G401 (cell line): ENCODE measurements at places on chromosomes 6 and 20. TPM values are rescaled to one million over a fixed set of nuclear protein-coding genes. Genes with fewer than 3 reads are reported as not detected.

DNA sequence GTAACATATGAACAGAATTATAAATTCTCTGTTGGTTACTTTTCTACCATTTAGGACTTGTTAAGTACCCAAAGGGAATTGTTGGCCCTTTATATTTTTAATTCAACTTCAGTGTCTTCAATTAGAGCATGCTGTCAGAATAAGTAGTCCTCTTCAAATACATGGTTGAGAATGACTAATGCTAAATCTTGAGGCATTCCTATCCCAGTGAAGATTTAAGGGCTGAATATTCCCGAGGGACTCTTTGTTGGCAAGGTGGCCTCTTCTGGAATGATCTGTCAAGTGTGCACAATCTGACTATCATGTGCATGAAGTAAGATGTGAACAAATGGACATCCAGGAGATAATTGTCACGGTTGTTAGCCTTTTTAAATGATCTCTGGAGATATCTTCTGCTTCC lies 421.7 kb downstream of the BMP2 start:
- no peak for DNase-seq

Gene DACT2
- total RNA-seq = not detected in 2 replicates

Gene CAPN11
- not detected in 2 replicates for total RNA-seq

DNA sequence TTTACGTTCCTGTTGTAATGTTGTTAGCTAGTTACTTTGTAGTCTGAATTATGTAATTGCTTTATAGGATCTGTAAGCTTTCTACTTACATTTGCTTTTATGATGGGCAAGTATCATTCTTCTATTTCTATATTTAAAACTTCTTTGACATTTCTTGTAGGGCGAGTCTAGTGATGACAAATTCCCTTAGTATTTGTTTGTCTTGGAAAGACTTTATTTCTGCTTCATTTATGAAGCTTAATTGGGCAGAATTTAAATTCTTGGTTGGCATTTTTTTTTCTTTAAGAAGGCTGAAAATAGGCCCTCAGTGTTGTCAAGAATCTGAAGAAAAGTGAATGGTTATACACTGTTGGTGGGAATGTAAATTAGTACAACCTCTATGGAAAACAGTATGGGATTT lies 506.3 kb downstream of the TENT5A start:
- DNase-seq = no peak

DNA sequence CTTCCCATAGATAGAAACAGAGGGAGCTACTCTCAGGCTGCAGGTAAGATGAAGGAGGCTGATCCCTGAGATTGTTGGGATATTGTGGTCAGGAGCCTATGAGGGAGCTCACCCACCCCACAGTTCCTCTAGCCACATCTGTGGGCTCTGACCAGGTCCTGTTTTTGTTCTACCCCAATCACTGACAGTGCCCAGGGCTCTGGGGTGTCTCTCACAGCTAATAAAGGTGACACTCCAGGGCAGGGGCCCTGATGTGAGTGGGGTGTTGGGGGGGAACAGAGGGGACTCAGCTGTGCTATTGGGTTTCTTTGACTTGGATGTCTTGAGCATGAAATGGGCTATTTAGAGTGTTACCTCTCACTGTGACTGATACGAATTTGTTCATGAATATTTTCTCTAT lies 2.8 kb downstream of the HLA-F start:
- no peak for DNase-seq

GRCh38 chr6:154276810-154277628 lies 79.6 kb downstream of the IPCEF1 start:
- peak; percentile 71 for DNase-seq

GRCh38 chr6:7047966-7048365 lies 59.8 kb upstream of the RREB1 start:
- no peak for DNase-seq

- DNase-seq = no peak
These were observed 7.6 kb downstream of the MYB start for GRCh38 chr6:135188718-135189117.

- DNase-seq = peak; percentile 85
These were observed 16.1 kb downstream of the BTN2A1 start for GRCh38 chr6:26473758-26474438.

DNA sequence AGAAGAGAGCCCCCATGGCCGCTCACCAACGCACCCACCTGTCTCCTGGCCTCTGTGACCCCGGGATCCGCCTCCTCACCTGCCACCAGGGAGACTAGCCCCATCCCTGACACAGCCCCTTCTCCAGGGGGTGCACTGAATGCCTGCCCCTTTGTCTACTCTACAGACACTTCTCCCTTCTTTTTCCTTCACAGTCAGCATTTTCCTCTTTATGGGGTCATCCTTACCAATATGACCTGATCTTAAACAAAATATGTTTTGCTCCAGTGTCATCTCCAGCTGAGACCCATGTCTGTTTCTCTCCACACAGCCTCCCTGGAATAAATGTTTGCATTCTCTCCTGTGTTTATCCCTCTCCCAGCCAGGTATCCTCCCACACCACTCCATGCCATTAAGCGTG lies 14.6 kb upstream of the CCR6 start:
- DNase-seq = no peak

Gene NOTCH4
- total RNA-seq = 0.27 and 0.62 TPM in 2 replicates

DNA sequence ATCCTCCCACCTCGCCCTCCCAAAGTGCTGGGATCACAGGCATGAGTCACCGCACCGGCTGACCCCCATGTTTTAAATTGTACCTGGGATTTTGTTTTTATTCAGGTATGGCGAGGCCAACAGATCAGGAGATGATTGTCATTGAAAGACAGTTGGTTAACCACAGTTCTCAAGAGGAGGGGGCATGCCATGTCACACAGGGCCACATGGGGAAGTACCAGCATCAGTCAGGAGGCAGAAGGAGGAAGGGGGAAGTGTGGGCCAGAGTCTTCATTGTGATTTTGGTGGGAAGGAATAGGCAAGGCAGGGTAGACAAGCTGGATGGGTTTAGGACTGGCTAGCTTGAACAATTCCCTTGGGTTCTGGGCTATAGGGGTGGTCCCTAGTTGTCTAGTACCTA lies 9.9 kb upstream of the MMP9 start:
- no peak for DNase-seq

GRCh38 chr20:5008759-5009158 lies 7.4 kb upstream of the SLC23A2 start:
- DNase-seq = no peak

GRCh38 chr20:9110365-9110764 lies 41.5 kb downstream of the PLCB4 start:
- no peak for DNase-seq

DNA sequence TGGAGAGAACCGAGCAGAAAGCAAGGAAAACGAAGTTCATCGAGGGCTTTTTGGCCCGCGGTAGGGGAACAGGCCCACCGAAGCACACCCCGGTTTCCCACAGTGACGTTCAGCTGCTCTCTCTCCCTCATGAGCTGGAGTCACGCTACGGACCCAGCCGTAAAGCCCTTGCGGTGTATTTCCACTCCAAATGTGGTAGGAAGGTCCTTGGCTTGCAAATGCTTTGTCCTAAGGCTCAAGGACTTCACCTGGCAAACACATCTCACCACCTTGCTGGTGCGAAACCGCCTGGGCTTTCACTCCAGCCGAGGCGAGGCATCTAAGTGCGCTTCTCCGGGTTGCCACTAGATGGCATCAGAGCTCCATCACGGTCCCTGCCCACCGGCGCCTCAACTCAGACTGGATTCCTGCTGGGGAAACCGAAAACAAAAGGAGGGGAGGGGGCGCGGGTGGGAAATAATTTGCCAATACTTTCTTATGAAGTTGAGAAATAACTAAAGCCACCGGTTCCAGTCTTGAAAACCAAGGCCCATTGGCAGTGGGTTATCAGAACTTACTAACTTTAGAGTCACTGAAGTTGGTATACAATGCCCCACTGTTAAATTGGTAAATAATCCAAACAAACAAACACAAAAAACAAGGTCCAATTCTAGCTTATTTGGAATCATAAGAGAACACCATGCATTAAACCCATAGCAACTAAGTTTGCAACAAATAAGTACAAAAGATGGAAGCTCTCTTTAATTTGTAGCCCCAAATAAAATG lies 13.4 kb upstream of the FOXC1 start:
- DNase-seq = peak; percentile 76

DNA sequence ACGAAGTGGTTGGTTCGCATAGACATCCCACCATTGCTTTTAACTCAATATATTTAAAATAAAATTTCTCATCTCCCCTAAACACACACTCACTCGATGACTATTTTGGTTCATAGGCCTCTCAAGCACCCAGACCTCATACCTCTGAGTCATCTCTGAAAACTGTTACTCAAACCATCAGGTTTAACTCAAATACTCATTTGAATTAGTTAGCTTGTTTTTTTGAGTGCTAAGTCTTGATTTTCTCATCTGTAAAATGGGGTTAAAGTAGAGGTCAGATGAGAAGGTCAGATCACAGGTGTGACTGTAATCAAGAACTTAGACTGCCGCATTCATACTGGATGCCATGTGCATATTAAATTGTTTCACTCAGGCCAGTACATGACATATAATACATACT lies 243.9 kb upstream of the TENT5A start:
- DNase-seq = no peak

- DNase-seq = no peak
These were observed 372.8 kb upstream of the JARID2 start for GRCh38 chr6:14873101-14873500.

DNA sequence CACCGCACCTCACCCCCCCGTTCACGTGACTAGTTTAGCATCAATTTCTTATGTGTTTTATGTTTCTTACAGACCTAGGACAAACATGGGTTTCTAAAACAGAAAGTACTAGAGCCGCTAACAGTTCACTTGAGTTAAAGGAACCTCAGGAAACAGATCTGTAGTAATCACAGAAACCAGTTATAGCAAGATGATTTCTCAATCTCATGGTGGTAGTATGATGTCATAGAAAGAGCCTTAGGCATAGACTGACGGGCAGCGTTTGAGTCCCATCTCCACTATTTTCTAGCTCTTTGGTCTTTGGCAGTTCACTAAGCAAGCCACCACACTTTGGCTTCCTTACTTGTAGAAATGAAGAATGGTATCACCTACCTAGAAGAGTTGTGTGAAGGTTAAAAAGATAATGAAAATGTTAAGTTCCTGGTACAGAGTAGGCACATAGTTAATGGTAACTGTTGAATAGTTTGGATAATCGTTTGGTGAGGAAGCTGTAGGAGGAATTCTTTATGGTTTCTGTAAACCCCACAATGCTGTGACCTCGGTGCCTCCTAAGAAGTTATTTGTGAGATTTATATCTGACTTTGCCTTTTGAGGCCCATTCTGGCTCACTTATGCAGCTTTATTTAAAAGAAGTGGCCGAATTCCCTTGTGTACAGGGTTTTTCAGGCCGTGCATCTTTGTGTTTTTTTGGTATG lies 21.3 kb downstream of the CTNNBL1 start:
- DNase-seq = no peak

Gene COL11A2
- 7.0 and 10.4 TPM in 2 replicates for total RNA-seq

DNA sequence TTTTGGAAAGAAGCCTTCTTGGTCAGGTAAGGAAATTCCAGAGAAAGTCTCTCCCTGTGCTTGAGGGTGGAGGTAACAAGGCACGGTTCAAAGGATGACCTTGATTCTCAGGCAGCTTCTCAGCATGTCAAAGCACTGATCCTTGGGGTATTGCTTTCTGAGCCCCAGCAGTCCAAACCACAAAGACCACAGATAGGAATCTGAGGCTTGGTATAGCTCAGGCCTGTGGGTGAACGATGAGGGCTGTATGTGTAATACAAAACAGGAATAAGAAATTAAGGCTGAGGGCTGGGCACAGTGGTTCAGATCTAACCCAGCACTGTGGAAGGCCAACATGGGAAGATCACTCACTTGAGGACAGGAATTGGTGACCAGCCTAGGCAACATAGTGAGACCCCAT lies 70.2 kb upstream of the SLC22A1 start:
- DNase-seq = no peak

DNA sequence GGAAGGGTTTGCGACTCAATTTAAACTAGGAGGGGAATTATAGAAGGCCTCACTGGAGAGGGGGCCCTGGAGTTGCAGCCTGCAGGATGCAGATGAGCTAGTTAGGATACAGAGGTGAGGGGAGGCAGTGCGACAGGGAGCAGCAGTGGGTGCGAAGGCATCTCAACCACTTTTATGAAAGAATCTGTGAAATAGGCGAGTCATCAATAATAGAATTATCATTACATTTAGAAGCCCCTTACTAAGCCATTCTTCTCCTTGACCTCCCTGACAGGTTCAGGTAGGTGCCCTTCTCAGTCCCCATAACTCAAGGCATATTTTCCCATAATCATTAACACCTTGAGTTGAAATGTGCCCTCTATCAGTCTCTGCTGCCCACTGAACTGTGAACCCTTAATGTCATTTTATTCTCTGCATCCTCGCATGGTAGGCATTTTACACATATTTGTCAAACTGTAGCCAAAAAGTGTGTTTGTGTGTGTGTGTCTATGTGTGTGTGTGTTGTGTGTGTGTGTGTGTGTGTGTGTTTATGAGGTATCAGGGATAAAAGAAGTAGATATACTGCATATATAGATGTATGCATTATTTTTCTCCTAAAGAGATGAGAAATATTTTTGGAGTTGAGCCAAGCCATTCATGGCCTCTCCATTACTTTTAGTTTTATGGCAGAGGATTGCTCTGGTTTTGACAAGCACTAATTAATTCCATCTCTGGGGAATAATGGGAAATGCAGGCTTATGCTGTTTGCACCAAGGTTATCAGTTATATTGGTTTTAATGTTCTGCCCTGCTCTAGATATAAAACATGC lies 898.8 kb downstream of the KIF16B start:
- DNase-seq = no peak

GRCh38 chr20:24668791-24669190 lies 199.4 kb downstream of the SYNDIG1 start:
- no peak for DNase-seq

GRCh38 chr6:157187182-157188083 lies 135.9 kb downstream of the TMEM242 start:
- peak; percentile 66 for DNase-seq

GRCh38 chr6:8335381-8335780 lies 100.0 kb downstream of the SLC35B3 start:
- no peak for DNase-seq

GRCh38 chr6:85565736-85566135 lies 27.9 kb downstream of the SNX14 start:
- no peak for DNase-seq

DNA sequence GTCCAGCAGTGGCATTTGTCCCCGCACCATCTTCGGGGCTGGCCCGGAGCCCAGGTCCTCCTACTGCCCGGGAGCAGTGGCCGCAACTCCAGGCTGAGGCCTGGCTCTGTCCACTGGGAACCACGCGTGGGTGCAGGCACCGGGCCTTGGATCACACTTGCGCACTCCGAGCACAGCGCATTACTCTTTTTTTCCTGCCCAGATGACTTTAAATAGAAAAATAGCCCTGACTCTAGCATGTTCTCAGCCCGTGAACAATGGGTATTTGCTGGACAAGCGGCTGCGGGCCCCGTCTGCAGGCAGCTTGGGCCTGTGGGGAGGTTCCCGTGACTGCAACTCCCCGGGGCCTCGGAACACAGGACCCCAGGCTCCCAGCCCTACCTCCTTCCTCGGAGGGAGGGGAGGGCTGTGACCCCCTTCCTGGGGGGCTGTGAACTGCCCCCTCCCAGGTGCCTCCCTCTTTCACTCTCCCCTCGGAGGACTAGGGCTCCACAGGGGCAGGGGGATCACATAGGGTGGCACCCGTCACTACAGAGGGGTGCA lies 162.2 kb downstream of the TBXT start:
- peak; percentile 52 for DNase-seq

GRCh38 chr6:104306211-104306610 lies 553.5 kb downstream of the HACE1 start:
- DNase-seq = no peak
